Activated CD4-positive, alpha-beta T cell treated with anti-CD3 and anti-CD28 coated beads for 24 hours (primary cell): ENCODE measurements at places on chromosomes 4 and X.

GRCh38 chrX:75365243-75365975 lies 91.5 kb downstream of the UPRT start:
- DNase-seq, result no peak

GRCh38 chrX:95076449-95076848 lies 1402.4 kb downstream of the FAM133A start:
- no peak for DNase-seq

GRCh38 chr4:32488690-32489089 lies 1768.5 kb downstream of the PCDH7 start:
- DNase-seq, result no peak

- DNase-seq, result no peak
Observed at GRCh38 chr4:86928400-86929255, 6.2 kb upstream of the AFF1 start.

DNA sequence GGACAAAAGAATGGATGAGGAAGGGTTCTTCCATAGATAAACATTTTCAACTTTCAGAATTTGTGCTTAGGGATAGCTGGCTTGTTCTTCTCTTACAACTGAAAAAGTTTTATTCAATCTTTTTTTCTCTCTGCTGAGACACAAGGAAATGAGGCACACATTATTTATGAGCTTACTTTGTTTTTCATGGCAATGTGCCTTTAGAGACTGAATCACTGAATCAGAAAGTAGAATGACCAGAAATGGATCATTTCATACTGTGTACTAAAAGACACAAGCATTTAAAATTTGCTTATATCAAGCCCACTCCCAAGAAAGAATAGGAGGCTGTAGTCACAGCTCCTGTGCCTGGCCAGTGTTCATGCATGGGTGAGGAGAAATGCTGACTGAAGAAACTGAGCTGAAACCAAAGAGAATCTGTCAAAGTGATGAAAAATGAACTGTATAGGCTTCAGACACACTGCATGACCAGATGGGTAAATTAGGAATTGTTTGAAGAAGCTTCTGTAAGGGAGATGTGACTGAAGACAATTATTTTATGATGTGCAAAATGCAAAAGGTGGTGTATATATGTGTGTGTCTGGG lies 413.8 kb downstream of the RAPGEF2 start:
- DNase-seq, result no peak

DNA sequence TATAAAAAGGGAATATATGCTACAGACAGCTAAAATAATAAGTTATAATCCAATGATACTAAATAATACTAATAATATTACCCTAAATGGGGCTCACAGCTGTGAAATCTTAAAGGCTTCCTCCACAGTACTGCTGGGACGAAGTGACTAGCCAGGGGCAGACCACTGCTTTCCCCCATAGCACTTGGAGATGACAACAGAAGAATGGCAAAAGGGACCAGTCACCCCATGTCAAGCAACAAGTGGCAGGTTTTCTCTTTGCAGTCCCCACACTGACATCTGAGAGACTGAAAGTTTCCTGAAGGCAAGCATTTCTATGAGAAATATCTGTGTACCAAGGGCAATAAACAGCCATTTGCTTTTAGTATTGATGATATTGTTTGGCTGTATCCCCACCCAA lies 173.5 kb upstream of the GPC4 start:
- no peak for DNase-seq

- no peak for DNase-seq
Observed at GRCh38 chr4:61223385-61223784, 23.3 kb downstream of the ADGRL3 start.

DNA sequence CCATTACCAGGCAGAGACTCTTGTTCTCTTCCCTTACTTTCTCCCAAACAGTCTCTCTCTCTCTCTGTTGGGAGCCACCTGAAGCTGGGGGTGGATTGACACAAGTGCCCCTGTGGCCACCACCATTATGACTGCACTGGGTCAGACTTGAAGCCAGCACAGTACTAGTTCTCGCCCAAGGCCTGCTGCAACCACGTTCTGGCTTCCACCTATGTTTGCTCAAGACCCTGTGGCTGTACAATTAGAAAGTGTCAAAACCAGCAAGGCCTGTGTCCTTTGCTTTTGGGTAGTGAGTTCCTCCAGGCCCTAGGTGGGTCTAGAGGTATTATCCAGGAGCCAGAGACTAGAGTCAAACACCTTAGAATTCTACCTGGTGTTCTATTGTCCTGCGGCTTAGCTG lies 31.0 kb downstream of the MAGED2 start:
- no peak for DNase-seq

- DNase-seq, result no peak
Observed at GRCh38 chr4:108355186-108355901, 186.6 kb upstream of the LEF1 start.

DNA sequence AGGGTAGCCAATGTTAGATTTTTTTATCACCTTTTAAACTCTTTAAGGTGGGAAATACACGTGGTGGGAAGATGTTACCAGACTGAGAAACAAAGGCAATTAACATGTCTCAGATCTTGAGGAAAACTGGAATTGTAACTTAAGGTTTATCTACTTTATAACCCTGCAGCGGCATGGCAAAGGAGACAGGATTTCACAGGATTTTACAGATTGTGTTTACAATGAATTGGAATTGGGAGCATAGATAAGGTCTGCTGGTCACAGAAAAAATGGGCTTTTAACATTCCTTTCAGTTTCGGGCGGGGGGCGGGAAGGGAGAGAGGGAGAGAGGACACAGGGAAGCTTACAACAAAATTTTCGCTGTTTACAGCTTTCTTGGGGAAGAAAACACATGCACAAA lies 467.5 kb upstream of the CT83 start:
- DNase-seq, result no peak

- DNase-seq, result no peak
Observed at GRCh38 chrX:16592194-16592770, 57.7 kb upstream of the S100G start.

DNA sequence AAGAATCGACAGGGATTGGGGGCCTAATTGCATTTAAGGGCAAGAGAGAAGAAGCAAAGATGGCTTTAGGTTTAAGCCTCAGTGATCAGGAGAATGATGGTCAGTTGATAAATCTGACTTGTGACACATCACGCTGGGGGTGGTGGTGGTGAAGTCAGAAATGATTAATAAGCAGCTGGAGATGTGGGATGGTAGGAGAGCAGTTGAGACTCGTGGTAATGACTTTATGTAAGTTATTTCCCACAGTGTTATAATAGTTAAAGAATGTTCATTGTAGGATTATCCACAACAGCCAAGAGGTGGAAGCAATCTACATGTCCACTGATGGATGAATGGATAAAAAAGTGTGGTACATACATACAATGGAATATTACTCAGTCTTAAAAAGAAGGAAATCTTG lies 178.9 kb upstream of the GPC4 start:
- DNase-seq, result no peak

DNA sequence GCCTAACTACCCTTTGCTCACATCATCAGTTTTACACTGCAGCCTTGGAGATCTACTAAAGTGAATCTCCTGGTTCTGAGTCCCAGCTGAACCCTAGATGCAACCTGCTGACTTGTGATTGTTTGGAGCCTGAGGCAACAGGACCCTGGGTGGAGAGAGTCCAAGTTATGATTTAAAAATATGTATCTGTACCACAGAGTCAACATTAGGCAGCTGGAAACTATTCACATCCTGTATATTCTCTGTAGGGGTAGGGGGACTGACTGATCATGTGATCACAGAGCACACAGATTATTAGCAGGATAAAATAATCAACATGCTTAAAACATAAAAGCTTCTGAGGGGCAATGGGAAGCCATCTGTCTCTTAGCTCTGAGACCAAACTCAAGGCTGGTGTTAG lies 52.1 kb downstream of the CT47B1 start:
- DNase-seq, result no peak

DNA sequence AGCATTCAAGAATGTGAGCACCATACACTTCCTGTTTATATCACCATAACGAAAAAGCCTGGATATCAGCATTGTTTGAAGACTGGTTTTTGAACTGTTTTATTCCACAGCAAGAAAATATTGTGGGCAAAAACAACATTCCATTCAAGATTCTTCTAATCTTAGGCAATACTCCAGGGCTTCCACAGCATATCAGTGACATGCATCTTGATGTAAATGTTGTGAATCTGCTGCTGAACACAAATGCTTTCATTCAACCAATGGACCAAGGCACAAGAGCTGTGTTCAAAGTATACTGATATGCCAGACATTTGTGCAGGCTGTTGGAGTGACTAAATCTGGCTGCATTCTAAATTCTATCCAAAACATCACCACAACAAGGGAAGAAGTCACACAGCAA lies 260.1 kb upstream of the ETNPPL start:
- no peak for DNase-seq

DNA sequence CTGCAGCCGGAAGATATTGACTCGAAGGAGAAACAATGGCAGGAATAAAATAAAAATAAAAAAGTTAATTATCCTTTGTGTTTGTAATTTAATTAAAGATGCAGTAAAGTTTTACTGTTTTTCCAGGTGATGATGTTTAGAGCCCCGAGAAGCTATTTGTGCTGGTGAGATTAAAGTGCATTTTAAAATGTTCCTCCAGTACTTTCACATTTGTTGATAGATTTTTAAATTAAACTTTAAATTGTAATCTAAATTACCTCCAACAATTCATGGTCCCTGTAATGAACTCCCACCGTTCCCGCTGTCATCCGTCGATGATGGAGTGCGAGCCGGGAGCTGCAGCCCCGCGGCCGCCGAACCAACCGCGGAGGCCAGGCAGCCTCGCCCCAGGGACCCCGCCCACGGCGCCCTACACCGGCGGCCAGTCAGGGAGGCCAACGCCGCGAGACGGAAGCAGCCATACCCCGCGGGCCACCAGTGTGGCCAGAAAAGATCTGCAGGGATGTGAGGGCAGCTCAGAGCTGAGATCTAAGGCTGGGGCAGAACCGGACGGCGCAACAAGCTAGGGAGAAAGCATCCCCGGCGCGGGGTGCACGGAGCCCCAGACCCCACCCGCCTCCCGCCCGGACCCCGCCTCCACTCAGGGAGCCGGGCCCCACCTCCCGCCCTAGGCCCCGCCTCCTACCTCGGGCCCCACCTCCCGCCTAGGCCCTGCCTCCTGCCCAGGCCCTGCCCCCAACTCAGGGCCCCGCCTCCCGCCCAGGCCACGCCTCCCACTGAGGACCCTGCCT lies 104.0 kb downstream of the FAM53A start:
- peak; percentile 82 for DNase-seq

GRCh38 chrX:63657821-63658220 lies 127.2 kb downstream of the ARHGEF9 start:
- no peak for DNase-seq

DNA sequence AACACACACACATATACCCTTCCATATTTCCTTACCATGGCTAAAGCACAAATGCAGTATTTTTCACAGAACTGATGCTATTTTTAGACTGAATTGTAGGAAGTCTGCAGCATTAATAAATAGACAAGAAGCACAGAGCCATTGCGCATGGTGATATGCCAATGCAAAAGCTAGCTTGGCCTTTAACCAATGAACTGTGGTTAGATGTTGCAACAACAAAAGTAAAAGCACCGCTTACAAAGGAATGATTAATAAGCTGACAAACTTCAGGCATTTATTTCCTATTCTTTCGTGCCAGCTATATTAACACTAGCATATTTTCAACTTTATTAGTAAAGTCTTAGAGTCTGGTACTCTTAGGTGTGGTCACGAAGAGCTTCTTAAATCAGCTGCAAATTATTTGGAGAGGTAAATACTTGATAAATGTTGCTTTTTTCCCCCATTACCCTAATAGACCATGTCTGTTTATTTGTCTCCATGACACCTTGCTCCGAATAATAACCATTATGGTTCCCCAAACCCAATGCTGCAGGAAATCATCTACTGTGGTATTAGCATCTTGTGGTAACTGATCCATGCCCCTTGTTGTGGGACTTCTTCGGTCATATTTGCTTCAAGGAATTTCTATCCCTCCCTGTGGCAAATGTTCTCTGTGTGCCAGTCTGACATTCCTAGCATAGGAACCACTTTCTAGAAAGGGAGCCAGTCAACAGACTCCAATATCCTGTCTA lies 306.1 kb upstream of the TAPT1 start:
- DNase-seq, result no peak

DNA sequence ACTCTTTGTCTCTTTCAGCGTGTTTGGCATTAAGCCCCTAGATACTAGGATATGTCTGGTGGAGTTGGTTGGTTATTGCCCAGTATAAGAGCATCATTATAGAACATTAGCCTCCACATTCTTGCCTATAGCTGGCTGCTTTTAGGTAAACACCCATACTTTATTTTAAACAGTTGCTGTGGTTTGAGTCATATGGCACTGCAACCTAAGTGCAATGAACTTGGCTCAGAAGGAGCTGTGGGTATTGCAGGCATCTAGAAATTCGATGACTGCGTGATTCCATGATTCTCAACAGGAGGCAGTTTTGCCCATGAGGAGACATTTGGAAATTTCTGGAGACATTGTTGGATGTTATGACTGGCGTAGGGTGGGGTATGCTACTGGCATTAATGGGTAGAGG lies 49.5 kb downstream of the DCLK2 start:
- no peak for DNase-seq

DNA sequence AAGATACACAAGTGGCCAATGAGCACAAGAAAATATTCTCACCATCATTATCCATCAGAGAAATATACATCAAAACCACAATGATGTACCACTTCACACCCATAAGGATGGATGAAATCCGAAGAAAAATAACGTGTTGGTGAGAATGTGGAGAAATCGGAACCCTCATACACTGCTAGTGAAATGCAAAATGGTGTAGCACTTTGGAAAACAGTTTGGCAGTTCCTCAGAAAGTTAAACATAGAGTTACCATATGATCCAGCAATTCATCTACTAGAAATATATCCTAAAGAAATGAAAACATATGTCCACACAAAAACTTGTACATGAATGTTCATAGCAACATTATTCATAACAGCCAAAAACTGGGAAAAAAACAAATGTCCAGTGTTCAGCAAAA lies 18.5 kb upstream of the APBB2 start:
- DNase-seq, result no peak

DNA sequence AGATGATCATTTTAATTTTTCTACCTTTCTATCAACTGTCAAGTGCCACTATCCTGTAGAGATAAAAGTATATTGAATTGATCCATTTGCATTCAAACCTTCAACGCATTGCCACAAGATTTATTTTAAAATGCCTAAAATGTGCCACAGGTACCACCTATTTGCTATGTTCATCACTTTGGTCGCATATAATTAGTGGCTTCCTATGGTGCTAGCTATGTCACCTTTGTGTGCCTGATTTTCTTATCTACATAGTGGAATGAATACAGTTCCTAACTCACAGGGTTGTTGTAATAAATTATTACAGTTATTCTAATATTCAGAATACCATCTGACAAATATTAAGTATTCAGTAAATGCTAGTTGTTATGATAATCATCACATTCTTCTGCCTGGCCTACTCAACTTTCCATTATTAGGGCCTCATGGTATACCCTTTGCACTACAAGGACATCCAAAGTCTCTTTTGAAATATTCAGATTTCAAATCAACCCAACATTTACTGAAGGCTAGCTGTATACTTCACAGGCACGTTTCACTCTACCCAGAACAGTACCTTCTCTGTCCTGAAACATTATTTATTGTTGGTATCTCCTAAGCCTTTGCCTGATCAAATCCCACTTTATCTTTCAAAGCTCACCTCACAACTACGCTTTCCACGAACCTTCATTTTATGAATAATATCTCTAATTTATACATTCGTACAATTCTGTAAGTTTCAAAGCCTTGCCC lies 62.4 kb downstream of the ANXA10 start:
- DNase-seq, result no peak
